ENCODE measurements at places on chromosomes 2 and 18.
A peak's percentile ranks its signal among the peaks of the same experiment; 100 is the strongest.

DNA sequence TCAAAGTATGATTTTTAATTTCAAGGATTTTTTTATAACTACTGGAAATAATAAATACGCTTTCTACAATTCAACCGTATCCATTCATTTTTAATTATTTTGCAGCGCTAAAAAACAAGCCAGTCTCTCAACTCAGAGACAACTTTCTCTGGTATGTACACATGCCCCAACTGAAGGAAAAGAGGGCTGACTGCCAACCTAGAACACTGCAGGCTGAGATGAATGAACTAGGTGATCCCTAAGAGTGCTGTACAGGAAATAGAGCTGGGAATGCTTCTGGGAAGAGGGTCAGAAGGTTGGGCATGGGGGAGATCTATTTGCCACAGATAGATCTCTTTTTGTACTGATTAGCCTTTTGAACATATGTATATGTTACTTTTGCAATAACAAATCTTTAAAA is 460.1 kb downstream of the NR4A2 start:
- DNase-seq = no peak

GRCh38 chr18:6069103-6069502 is 173.8 kb upstream of the TMEM200C start:
- no peak for DNase-seq

DNA sequence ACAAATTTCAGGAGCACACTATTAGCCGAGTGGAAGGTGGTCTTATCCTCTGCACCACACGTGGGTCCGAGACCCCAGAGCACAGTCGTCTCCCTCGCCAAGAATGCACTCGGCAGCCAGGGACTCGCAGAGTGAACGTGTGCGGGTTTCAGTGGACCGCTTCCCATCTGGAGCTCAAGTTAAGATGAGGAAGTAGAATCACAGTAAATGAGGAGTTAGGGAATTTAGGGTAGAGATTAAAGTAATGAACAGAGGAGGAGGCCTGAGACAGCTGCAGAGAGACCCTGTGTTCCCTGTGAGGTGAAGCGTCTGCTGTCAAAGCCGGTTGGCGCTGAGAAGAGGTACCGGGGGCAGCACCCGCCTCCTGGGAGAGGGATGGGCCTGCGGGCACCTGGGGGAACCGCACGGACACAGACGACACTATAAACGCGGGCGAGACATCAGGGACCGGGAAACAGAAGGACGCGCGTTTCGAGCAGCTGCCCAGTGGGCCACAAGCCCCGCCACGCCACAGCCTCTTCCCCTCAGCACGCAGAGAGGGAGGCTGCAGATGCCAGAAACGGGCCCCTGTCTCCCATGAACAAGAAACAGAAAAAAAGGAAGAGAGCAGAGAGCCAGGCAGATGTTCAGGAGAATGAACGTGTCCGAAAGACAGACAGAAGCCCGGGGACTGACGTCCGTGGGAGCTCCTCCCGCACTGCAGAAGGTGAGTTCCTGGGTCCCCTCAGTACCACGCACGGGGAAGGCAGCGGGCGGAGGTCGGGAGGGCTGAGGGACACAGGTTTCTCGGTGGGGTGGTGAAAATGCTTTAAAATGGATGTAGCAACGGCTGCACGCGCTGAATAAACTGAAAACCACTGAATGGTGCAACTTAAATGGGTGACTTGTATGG is 5.4 kb upstream of the KCNG2 start:
- no peak for DNase-seq

GRCh38 chr18:63980027-63980426 is 10.1 kb downstream of the SERPINB8 start:
- no peak for DNase-seq

DNA sequence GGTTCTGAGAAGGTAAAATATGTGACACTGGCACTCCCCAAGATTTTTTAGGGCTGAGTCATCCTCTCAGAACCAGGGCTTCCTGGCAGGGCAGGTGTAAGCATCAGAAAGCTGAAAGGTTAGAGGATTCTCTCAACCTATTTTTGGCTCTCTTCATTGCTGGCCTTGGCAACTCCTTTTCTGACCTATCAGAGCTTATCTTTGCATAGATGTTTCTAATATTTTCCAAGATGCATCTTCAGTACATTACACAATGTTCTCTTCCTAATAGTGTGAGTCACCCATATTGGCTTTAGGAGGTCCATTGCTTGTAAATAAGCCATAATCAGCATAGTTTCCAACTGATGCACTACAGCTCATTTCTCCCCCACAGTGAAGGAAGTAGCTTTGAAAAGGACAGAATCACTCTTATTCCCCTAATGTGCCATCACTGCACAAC is 2008.4 kb upstream of the PIK3C3 start:
- no peak for DNase-seq

GRCh38 chr2:71303849-71304248 is 27.7 kb upstream of the ZNF638 start:
- no peak for DNase-seq

DNA sequence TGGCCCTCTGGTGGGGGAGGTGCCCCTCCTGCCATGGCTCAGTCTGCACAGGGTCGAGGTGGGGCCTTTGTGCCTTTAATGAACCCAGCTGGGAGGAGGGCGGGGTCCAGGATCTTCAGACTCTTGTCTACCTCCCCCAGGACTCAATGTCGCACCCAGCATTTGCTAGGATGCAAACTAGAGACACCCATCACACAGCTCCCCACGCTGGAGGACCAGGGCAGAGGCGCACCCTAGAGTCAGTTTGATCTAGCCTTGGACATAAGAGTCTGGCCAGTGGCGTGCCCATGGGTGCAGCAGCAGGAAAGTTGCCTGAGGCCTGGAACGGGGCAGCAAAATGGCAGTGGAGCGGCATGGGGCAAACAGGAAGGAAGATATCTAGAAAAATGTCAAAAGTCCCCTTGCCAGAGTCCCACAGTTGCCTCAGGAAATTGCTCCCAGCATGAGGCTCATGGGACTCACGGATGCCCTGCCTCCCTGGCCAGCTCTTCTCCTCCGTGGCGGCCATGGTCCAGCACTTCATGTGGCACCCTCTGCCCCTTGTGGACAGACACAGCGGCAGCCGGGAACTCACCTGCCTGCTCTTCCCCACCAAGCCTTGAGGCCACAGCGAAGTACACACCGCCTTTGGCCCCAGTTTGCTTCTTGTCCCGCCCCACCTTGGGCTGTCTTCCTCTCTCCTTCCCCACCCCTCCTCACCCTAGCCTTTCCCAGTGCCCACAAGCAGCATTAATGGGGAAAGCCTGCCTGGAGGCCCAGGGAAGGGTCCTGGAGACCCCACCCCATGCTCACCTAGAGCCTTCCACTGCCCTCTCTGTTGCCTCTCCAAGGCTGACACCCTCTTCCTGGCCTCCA is 17.7 kb downstream of the SH2D6 start:
- DNase-seq = no peak

GRCh38 chr2:123262856-123263255 is 762.2 kb upstream of the CNTNAP5 start:
- no peak for DNase-seq

- no peak for DNase-seq
Measured at GRCh38 chr2:42558827-42559226, 9.6 kb upstream of the MTA3 start.

DNA sequence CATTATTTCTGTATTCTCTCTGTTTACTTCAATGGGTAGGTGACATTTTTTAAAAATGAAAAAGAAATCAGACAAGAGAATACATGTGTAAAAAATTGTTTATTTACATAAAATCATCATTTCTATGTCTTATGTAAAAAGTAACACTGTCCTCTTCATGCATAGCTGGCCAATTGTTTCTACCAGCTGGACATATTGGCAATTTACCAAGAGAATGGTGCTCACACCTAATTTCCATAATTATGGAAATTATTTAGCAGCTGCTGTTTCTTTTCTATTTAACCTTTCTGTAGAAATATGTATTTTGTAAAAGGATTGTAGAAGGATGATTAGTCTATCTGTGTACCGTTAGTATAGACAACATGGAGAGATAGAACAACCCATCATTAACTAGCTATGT is 791.9 kb downstream of the TRIB2 start:
- DNase-seq = no peak

DNA sequence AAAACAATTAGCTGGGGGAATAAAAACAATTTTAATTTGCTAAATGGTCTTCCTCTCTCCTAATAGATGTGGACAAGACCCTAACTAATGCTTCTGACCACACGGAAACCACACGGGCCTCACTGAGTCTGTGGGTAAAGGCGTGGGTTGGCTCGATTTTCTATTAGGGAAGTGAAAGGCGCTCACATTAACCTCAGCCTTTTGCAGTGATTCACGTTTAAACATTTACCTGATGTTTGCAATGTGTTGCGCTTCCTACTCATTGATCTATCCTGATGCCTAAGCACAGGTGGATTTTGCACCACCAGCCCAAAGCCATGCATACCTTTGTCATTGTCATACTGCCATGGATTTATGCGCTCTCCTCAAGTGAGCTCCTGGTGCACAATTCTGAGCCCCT is 35.6 kb upstream of the NRP2 start:
- DNase-seq = peak; percentile 28

- DNase-seq = no peak
Measured at GRCh38 chr2:66001538-66001937, 433.4 kb upstream of the MEIS1 start.

- DNase-seq = peak; percentile 42
Measured at GRCh38 chr2:151051574-151052220, 210.0 kb downstream of the RBM43 start.

- no peak for DNase-seq
Measured at GRCh38 chr2:180222644-180223043, 215.5 kb upstream of the CWC22 start.

DNA sequence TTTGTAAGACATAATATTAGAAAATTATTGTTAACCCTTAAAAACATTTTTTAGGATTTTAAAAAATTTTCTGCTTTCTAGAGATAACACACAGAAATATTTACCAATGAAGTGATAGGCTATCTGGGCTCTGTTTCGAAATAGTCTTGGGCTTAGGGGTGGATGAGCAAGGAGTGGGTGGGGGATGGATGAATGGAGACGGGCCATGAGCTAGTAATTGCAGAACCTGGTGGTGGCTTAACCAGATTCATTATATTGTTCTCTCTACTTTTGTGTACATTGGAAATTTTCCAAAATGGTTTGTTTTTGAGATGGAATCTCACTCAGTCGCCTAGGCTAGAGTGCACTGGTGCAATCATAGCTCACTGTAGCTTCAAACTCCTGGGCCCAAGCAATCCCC is 89.6 kb downstream of the TCF7L1 start:
- no peak for DNase-seq

DNA sequence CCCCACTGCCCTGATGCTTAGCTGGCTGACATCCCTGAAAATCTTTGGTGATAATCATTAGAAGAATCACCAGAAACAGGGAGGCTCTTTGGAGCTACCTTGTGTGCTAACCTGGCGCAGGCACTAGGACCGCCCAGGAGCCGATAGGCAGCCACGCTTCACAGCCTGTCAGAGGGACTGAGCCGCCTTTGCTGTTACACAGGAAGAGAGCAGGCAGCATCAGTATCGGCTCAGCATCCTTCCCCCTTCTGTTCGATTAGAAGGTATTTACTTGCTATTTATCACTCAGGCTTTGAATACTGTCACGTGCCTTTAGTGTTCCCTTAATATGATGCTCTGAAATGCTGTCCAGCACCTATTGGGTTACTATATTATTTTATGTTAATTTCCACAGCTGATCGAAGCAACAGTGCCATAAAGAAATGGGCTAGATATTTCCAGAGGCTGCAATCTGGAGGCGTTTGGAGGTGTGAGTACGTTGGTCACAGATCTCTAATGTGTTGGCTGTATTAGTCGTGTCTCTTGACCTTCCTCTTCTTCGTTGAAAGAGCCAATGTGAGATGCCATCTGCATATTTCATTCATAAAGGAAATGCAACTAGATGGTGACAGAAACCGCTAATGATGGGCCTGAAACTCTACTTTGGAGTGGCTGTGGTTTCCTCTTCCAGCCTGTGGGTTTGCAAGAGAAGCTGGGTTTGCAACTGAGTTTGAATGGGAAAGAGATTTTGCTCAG is 110.4 kb upstream of the RAB27B start:
- DNase-seq = peak; percentile 28

DNA sequence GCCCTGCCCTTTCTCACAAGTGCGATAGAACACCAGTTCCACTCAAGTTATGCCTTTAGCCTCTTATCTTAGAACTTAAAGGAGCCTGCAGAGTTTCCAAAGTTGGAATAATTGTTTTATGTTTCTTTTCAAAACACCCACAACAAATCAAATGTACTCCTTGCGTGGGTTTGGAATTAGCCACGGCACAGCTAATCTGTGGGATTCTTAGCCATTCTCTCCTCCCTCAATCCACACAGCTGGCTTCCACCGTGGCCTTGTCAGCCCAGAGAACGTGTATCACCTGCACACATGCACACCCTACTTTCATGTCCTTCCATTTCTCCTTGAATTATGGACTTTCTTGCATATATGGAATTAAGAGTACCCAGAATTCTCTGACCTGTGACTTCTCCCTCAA is 135.1 kb upstream of the LTBP1 start:
- DNase-seq = no peak

- no peak for DNase-seq
Measured at GRCh38 chr2:161316701-161317100, 8.5 kb downstream of the PSMD14 start.

- DNase-seq = no peak
Measured at GRCh38 chr18:76504749-76505148, 9.7 kb upstream of the ZNF516 start.

DNA sequence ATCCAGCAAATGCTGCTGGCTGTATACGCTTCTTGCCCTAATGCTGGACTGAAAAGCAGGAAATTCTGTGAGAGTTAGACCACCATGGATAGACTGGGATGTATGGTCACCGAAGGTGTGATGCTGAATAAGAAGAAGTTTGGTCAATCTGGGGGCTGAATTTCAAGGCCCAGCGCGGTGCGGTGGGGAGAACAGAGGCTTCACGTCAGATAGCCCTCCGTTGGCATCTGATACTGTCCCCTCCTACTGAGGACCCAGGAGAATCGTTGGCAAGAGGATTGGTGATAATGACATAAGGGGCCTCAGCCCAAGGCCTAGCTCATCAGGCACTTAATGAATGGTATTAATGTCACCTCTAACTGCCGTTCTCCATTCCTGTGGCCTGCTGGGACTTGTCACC is 97.3 kb upstream of the ST3GAL5 start:
- DNase-seq = no peak

DNA sequence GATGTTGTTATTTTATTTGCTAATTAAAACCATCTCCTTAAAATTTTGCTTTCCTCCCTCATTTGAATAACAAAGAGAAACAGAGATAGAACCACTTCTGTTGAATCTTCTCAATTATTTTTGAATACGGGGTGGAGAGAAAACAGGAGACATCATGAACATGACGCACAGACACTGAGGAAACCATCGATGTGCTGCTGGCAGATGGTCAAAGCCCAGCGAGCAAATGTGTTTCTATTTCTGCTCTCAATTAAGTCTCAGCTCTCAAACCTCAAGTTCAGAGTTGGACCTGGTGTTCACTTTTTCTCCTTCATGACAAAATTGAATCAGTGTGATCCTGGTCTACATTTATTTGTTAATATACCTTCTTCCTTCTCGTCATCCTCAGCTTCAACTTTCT is 36.1 kb upstream of the TWIST2 start:
- DNase-seq = no peak
